ENCODE measurements at places on chromosomes 12 and 14.
A peak's percentile ranks its signal among the peaks of the same experiment; 100 is the strongest.

- peak; percentile 75 for DNase-seq
These were observed 3.4 kb downstream of the BMP4 start for GRCh38 chr14:53953002-53953827.

GRCh38 chr12:63844391-63845341, at the start of gene SRGAP1:
Gene SRGAP1, plus strand, starts transcription at chr12:63844700. Its CDS starts 117 bp downstream, at chr12:63844817.
- DNase-seq, result peak; percentile 50

GRCh38 chr14:99531251-99532096, 50.3 kb downstream of the CCNK start:
- DNase-seq, result no peak

- no peak for DNase-seq
These were observed 42.6 kb downstream of the LRTM2 start for GRCh38 chr12:1862973-1863372.

DNA sequence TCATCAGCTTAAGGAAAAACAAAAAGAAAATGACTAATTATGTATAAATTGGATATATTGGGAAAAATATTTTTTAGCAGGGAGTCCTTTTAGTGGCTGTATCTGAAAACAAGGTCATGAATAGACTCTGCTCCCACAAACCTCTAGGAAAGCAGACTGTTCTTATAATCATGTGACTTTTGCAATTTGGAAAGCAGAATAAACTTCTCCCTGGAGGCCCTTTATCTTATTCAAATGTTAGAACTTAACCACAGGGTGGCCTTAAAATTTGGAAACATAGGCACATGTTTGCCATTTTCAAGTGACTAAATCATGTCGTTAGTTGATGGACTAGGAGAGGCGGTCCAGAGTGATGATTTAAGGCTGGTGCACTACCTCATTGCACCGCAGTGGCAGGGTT, 196.6 kb upstream of the KRR1 start:
- DNase-seq, result no peak

GRCh38 chr14:87615047-87615446, 377.9 kb downstream of the GALC start:
- no peak for DNase-seq

DNA sequence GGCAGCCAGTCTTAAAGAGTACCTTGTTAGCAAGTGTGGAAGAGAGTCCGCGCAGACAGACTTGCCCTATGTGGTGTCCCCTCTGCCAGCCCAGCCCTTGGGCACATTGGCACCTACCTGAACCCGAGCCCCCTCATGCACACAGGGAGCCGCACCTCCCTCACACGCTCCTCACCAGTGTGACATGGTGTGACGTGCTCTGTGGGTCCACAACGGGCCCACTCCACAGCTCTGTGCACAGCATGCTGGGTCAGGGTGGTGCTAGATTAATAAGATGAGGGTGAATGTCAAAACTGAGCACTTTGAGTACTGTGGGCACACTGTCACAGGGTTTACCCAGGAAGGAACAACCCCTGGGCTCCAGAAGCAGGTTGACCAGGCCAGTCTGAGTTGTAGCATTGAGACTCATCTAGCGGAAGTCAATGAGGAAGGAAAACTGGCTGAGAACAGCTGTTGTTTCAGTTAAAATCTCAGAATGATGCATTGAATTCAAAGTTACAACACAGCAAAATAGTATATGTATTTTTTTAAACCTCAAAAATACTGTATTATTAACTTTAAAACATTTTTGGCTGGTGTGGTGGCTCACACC, 53.4 kb upstream of the AMN start:
- no peak for DNase-seq

- DNase-seq, result no peak
These were observed 37.5 kb upstream of the KRR1 start for GRCh38 chr12:75548879-75549278.

DNA sequence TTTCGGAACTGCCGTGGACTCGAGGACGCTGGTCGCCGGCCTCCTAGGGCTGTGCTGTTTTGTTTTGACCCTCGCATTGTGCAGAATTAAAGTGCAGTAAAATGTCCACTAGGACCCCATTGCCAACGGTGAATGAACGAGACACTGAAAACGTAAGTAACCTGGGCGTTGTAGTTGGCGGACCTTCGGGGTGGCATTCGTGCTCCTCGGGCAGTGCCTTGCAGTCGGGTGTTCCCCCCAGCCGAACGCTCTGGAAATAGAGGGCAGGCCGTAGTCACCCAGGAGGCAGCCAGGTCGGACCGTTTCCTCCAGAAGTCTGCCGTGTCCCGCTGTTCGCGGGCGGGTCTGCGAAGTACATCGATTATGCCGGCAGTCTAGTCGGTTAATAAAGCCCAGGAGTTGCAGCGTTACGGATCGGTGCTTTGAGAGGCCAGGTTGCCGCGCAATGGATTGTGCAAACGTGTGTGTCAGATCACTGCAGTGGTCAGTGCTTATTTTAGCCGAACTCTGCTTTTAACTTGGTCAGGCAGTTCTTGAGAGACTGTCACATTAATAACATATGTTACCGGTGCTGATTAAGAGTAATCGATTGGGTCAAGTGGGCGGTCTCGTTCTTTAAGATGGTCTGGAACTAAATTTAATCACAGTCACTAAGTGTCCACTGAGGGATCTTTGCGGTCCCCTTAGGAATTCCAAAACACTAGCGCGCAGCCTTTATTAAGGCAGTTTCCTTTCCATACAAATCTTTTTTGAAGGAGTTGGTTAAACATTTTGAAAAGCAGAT, 906 bp downstream of the MARK3 start:
- DNase-seq, result no peak

GRCh38 chr12:55830601-55831446, 1.4 kb upstream of the DNAJC14 start:
- peak; percentile 60 for DNase-seq

DNA sequence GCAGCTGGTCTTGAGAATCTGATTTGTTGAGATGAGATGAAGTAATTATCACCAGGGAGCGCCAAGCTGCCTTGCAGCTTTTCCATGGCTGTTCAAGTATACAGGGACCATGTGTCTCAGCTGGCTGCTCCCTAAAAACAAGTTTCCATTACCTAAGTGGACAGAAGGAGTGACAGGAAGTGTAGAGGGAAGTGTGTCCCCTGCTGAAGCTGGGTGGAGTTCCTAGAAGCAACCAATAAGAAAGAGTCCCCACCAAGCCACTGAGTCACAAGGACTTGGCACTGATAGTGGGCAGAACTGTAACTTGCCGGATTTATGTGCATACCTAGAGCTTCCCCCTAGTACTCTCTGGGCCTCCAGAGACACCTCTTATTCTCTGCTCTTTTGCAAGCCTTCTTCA, 1.5 kb upstream of the GPX2 start:
- DNase-seq, result no peak

- no peak for DNase-seq
These were observed 53.1 kb downstream of the SYNE3 start for GRCh38 chr14:95463171-95463901.

DNA sequence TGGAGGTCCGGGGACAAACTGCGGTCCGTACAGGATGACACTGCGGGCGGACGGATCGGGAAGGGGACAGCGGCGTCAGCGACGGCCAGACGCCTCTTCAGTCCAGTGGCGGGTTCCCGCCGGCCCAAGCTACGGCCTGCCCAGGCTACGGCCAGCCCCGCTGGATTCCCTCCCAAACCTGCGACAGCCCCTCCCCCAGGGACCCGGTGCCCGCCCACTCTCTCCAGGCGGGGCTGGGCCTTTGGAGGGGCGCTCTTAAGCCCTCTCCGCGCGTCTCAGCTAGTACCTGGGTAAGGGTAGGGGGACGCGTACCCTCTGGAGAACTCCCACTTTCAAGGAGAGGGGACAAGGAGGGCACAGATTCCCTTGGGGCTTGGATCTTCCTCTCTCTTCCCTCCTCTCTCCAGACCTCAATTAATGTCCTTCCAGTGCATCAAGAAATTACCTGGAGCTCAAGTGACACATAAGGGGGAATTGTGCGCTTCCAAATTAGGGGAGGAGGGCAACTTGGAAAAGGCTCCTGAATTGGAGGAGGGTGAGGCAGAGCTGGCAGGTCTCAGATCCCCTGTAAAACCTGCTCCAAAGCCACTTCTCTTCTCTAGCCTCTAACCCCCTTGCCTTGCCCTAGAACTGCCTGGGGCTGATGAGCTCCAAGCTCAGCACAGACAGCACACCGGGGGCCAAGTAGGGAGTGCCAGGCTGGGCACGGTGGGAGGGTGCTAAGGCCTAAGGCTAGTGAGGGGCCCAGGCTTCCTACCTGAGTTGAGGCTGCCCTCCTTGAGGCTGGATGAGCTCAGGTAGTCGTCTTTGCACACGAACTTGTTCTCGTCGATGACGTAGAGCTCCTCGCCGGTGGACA, 3.1 kb downstream of the LHX5 start:
- DNase-seq, result peak; percentile 22

GRCh38 chr12:89943463-89943862, 234.8 kb upstream of the ATP2B1 start:
- DNase-seq, result no peak

- DNase-seq, result no peak
These were observed 350.8 kb downstream of the LRFN5 start for GRCh38 chr14:41957459-41957858.

DNA sequence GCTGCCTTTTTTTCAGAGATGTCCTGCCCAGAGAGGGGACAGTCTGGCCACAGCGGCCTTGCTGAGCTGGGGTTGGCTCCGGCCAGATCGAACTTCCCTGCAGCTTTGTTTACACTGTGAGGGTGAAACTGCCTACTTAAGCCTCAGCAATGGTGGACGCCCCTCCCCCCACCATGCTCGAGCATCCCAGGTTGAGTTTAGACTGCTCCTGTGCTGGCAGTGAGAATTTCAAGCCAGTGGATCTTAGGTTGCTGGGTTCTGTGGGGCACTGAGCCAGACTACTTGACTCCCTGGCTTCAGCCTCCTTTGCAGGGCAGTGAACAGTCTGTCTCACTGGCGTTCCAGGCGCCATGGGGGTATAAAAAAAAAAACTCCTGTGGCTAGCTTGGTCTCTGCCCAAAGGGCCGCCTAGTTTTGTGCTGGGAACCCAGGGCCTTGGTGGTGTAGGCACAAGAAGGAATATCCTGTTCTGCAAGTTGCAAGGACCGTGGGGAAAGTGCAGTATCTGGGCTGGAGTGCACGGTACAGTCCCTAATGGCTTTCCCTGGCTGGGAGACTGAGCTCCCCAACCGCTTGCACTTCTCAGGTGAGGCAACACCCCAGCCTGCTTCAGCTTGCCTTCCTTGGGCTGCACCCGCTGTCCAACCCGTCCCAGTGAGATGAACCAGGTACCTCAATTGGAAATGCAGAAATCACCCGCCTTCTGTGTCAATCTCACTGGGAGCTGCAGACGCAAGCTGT, 79.1 kb downstream of the LRIG3 start:
- no peak for DNase-seq

- no peak for DNase-seq
These were observed 454.4 kb downstream of the FUT8 start for GRCh38 chr14:65866886-65867285.

DNA sequence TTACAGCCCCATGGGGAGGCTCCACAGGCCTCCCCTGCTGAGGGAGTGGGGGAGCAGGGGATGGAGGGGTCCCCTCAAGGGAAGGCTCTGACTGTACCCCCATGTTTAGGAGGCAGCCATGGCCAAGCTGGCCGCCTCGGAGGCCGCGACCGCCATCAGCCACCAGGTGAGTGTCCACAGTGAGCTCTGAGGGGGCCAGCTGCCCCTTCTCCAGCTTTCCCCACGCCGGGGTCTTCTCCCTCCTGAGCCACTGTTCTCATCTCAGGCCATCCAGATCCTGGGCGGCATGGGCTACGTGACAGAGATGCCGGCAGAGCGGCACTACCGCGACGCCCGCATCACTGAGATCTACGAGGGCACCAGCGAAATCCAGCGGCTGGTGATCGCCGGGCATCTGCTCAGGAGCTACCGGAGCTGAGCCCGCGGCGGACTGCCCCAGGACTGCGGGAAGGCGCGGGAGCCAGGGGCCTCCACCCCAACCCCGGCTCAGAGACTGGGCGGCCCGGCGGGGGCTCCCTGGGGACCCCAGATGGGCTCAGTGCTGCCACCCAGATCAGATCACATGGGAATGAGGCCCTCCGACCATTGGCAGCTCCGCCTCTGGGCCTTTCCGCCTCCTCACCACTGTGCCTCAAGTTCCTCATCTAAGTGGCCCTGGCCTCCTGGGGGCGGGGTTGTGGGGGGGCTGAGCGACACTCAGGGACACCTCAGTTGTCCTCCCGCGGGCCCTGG, 13.6 kb downstream of the ACADS start:
- DNase-seq, result no peak

GRCh38 chr12:110641521-110641920, 27.6 kb downstream of the TCTN1 start:
- DNase-seq, result no peak

DNA sequence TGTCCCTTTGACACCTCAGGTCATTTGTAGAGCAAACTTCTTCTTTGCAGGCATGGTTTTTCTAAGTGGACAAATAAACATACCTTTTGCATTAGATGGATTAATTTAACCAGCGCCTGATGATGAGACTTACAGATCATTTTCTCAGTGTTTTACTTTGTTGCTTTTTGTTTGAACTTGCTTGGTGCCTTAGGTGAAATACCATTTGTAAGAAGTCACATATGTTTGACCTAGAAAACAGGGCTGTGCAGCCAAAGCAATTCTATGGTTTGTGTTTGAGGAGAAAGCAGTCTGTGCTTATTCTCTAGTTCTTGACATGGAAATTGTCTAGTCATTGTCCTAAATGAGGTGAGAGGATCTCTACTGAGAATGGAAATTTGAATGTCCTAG, 111.1 kb downstream of the DIP2B start:
- DNase-seq, result no peak

DNA sequence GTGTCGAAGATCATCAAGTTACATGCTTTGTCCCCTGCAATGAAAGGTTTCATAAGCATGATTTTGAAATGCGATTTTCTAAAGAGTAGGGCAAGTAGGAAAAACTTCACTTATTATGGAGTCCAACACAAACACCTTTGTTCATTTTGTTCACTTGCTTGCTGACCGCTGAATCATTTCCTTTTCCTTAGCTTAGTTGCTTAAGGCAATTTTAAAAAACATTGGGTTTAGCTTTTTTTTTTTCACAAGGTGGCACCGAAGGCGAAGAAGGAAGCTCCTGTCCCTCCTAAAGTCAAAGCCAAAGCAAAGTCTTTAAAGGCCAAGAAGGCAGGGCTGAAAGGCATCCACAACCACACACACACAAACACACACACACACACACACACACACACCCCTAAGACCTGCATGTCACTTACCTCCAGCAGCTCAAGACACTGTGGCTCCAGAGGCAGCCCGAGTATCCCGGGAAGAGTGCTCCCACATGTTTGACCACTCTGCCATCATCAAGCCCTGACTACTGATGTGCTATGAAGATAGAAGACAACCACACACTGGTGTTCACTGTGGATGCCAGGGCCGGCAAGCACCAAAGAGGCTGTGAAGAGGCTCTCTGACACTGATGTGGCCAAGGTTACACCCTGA, 11.4 kb downstream of the MANSC1 start:
- no peak for DNase-seq
